GM04504 (cell line): ENCODE measurements at places on chromosomes 2 and 18.

GRCh38 chr2:231549446-231550239 is 19.4 kb upstream of the NMUR1 start:
- DNase-seq: no peak

- no peak for DNase-seq
These were observed 1041.2 kb upstream of the CELF4 start for GRCh38 chr18:38606841-38607240.

DNA sequence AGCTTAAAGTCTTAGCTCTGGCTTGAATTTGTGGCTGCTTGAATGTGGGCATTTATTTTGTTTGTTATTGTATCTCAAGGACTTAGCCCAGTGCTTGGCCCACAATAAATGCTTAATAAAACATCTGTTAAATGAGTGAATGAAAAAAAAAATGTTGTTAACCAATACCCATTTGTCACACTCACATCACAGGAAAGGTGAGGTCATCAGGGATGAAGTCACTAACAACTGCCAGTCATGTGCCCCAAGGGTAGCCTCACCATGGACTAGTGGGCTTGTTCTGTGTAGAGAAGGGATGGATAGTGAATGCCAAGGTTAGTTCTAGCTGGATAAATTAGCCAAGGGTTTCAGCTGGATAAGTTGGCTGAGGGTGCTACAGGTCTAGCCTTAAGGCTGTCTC is 3.0 kb downstream of the NRBP1 start:
- no peak for DNase-seq

- no peak for DNase-seq
These were observed 81.0 kb upstream of the NDUFV2 start for GRCh38 chr18:9021458-9021857.

DNA sequence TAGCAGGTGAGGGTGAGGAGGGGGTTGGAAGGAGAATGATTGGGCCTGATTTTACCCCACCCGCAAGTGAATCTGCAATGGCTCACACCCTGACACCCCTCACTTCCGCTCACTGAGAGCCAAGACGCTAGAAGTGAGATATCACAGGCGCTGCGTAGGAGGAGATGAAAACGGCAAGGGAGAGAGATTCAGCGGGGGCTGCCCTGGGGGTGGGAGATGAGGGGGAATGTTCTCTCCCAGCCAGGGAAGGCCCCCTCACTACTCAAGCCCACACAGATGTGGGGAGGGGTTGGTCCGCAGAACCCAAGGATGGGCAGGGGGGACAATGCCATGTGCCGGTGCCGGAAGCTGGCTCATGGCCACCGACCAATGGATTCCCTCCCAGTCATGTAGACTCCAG is 32.9 kb downstream of the LOXHD1 start:
- no peak for DNase-seq

DNA sequence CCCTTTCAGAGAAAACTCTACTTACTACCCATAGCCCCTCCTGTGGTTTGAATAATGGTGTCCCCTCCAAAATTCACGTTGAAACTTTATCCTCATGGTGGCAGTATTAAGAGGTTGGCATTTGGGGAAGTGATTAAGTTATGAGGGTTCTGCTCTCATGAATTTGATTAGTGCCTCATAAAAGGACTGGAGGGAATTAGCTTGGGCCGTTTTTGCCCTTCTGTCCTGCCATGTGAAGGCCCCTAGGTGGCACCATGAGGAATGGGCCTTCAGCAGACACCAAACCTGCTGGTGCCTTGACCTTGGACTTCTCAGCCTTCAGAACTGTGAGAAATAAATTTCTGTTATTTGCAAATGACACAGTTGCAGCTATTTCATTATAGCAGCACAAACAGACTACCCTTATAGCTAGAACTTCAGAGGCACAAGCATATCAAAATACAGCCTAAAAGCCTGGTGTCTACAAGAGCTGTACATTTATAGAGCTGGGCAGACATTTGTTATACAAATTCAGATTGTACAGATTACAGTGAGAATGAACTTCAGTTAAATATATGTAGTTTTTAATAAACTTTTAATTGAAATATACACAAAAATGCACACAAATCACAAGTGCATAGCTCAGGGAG is 2.6 kb upstream of the PTPN2 start:
- DNase-seq: no peak

DNA sequence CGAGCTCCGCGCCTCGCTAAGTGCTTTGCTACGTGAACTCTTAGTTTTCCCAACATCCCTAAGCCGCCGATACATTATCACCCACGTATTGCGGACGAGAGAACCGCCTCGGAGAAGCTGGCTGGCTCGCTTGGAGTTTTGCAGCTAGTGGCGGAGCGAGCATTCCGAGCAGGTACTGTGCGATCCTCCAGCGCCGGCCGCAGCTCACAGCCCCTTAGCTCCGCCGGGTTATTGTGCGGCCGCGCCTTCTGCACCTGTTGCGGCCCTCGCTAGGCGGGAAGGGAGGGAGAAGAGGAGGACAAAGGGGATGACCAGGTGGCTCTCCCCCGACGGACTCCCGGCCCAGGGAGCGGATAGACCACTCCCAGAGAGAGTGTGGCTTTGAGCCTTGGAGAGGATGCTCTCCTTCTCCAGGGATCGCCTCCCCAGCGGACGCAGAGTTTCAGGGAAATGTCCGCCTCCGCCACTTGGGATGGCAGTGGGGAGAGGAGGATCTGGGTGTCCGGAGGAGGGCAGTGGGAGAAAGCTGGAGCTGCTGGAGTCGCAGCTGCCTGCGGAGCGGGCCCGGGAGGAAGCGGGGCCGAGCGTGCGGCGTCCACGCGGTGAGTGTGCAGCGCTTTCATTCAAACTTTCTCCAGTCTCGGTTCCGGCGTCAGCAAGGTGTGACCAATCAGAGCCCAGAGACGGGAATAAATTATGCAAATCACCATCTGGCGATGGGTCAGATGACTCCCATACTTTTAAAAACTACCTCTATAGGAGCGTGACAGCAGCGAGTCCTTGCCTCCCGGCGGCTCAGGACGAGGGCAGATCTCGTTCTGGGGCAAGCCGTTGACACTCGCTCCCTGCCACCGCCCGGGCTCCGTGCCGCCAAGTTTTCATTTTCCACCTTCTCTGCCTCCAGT is at the start of gene LIPG:
Gene LIPG, plus strand, starts transcription at position 769 of the 905 bp plus-strand sequence. CDS start 252 bp downstream, outside the sequence.
- DNase-seq: no peak
